ENCODE measurements at places on chromosomes 4 and X.
A peak's percentile ranks its signal among the peaks of the same experiment; 100 is the strongest.

DNA sequence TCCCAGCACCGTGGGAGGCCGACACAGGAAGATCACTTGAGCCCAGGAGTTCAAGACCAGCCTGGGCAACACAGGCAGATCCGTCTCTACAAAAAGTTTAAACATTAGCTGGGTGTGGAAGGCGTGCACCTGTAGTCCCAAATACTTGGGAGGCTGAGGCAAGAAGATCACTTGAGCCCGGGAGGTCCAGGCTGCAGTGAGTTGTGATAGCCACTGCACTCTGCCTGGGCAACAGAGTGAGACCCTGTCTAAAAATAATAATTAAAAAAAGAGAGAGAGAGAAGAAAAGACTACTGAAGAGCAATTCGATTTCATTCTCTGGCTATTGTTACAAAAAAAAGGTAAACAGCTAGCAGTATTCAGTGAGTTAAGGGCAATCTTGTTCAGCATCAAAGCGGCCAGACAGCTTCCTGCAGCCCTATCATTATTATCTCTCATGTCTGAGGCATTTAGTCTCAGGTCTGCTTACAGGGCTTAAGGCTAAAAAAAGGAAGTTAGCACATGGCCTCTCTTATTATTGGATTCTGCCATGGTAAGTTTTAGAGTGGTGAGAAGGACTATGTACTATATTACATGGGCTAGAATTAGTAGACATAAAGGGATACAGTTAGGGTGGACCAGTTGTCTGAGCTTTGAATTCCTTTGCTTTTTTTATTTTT is 37.9 kb downstream of the ARHGEF6 start:
- no peak for DNase-seq

GRCh38 chr4:52157641-52158316 is 106.7 kb downstream of the SPATA18 start:
- no peak for DNase-seq

GRCh38 chr4:26766141-26766540 is 94.5 kb upstream of the STIM2 start:
- no peak for DNase-seq

DNA sequence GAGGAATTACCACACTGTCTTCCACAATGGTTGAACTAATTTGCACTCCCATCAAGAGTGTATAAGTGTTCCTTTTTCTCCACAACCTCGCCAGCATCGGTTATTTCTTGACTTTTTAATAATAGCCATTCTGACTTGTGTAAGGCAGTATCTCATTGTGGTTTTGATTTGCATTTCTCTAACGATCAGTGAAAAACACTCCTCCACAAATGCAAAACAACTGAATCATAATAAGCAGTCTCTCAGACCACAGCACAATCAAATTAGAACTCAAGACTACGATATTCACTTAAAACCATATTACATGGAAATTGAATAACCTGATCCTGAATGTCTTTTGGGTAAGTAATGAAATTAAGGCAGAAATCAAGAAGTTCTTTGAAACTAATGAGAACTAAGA is 371.7 kb downstream of the CXXC4 start:
- DNase-seq, result no peak

- no peak for DNase-seq
These were observed 18.9 kb downstream of the ADD1 start for GRCh38 chr4:2862528-2862927.

DNA sequence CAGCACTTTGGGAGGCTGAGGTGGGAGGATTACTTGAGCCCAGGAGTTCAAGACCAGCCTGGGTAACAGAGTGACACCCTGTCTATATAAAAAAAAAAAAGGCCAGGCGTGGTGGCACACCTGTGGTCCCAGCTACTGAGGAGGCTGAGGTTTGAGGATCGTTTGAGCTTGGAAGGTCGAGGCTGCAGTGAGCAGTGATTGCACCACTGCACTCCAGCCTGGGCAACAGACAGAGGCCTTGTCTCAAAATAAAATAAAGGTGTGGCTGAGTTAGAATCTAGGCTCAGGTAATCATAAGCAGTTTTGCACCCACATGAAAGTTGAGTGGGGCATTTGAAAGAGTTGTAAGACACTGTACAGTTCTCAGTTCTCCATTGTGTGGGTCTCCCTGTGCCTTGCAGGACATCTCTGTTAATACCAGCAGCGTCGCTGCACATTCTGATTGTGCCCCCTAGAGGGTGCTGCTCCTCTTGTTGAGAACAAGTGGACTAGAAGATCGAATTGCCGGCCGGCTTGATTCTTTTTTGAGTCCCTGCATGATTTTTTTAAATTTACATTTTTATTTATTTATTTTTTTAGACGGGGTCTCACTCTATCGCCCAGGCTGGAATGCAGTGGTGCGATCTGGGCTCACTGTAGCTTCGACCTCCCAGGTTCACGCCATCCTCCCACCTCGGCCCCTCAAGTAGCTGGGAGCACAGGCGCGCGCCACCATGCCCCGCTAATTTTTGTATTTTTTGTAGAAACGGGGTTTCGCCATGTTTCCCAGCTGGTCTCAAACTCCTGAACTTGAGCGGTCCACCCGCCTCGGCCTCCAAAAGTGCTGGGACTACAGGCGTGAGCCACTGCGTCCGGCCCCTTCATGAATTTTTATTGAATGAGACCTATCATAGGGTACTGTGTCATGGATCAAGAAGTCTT is 73.6 kb upstream of the RBMX start:
- DNase-seq, result peak; percentile 24

- no peak for DNase-seq
These were observed 59.3 kb downstream of the ELOVL6 start for GRCh38 chr4:110139111-110139510.

DNA sequence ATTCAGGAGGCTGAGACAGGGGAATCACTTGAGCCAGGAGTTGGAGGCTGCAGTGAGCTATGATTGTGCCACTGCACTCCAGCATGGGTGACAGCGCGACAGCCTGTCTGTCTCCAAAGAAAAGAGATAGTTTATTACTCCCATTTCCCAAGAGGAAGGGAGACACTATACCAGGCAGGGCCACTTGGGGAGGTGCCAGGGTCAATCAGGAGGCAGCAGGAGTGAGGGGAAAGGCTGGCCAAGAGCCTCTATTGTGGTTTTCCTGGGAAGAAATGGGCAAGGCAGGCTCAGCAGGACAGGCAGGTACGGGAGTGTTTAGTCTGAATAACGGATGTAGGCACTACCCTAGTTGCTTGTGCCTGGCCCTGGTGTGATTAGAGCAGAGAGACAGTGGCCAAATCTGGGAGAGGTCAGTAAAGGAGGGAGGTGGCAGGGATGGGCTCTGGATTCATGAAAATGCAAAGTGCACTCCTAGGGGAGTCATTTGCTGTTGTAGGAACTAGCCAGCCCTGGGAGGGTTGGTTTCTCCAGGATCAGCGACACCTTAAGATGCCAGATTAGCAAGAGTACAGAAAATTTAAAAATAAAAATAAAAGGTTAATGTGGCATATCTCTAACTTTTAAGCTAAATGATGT is 20.2 kb upstream of the CDKN2AIP start:
- DNase-seq, result no peak

GRCh38 chrX:15129412-15129811 is 140.5 kb downstream of the ASB9 start:
- no peak for DNase-seq

DNA sequence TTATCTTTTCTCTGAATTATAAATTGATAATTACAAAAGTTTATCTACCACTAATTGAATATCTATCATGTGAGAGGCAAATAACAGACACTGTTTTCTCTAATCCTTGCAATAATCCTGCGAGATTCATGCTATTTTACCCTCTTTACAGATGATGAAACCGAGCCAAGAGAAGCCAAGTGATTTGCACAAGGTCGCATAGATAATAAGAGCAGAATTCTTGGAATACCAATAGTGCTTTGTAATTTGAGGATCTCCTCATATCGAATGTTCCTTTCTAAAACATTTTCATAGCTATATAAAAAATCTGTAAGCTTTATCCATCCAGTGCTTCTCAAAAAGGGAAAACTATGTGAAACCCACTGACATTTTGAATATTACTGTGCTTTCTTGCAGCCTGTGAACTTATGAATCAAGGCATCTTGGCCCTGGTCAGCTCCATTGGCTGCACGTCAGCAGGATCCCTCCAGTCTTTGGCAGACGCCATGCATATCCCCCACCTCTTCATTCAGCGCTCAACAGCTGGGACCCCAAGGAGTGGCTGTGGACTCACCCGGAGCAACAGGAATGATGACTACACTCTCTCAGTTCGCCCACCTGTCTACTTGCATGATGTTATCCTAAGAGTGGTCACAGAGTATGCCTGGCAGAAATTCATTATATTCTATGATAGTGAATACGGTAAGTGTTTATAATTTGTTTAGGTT is 743.8 kb upstream of the ATOH1 start:
- DNase-seq, result no peak

DNA sequence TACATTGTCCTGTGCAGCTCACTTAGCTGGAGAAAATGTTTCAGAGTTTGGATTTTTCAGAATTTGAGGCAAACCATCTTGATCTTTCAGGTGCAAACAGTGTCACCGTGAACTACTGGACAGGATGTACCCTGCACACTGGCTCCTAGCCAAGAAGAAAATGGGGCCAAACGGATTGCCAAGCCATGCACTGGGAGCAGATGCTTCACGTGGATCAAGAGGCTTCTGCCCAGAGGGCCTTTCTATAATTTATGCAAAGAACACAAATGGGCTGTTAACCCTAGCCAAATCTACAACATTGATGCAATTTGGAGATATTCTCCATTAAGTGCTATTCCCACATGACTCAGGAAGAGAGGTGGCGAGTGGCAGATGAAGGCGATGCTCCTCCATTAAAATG is 46.9 kb upstream of the ATP8A1 start:
- DNase-seq, result no peak

DNA sequence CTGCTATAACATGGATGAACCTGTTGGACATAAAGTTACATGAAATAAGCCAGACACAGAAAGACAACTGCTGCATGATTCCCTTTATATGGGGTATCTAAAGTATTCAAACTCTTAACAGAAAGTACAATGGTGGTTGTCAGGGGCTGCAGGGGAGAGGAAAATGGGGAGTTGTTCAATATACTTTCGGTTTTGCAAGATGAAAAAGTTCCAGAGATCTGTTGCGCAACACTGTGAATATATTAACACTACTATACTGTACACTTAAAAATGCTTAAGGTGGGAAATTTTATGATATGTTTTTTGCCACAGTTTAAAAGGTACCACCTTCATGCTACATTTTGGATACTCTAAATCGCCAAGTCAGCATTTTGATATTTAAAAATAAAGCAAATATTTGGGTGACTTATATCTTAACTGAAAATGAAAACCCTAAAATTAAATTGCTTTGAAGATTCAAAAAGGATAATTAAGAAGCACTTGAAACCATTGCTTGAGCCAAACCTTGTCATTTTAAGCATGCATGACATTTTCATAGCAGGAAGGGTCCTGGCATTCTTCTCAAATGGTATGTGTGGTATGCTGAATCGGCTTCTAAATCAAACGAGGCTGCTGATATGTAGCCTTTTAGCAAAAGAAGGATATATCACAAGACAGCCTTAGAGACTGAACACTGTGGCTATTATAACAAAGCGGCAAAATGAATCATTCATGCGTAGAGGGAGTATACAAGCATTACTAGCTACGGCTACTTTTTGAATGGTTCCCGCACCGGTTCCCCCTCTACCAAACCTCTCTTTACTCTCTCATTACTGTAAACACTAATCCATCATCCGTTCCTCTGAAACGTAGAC is 607.1 kb upstream of the DIPK2B start:
- DNase-seq, result no peak

GRCh38 chr4:80454556-80454955 is 119.0 kb downstream of the CFAP299 start:
- DNase-seq, result no peak

GRCh38 chr4:37648084-37648817 is 37.9 kb downstream of the RELL1 start:
- no peak for DNase-seq

- DNase-seq, result no peak
These were observed 338.8 kb downstream of the BCOR start for GRCh38 chrX:39758791-39759525.

- no peak for DNase-seq
These were observed 3.0 kb downstream of the RBPJ start for GRCh38 chr4:26323821-26324220.

GRCh38 chr4:78613522-78614321 is 62.2 kb downstream of the ANXA3 start:
- peak; percentile 38 for DNase-seq

DNA sequence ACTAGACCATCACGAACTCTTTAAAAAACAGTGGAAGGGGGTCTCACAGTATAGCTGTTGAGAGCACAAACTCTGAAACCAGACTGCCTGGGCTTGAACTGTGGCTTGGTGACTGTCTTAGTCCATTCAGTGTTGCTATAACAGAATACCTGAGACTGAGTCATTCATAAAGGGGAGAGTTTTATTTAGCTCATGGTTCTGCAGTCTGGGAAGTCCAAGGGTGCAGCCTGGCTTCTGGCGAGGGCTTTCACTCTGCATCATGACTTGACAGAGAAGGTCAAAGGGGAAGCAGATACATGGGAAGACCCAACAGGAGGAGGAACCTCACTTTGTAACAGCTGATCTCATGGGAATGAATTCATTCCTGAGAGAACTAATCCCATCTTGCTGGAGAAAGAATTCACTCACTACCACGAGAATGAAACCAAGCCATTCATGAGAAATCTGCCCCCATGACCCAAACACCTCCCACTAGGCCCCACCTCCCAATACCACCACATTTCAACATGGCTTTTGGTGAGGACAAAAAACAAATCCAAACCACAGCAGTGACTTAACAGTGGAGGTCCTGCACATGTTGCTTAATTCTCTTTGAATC is 116.7 kb upstream of the STOX2 start:
- DNase-seq, result no peak

DNA sequence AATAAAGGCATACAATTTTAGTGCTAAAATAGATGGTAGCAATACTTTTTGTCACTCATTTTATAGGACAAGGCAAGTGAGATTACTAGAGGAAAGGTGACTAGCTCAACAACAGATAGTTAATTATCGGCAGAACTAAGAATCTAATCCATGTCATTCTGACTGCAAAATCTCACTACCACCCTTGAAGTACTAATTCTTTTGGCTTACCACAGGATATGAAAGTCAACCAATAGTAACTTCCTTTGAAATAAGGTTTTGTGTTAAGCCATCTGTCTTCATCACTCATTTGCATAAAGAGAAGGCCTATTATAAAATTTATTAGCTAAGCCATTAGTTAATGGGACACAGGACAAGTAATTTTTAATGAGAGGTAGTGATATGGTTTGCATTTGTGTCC is 25.3 kb upstream of the ZMAT1 start:
- no peak for DNase-seq

DNA sequence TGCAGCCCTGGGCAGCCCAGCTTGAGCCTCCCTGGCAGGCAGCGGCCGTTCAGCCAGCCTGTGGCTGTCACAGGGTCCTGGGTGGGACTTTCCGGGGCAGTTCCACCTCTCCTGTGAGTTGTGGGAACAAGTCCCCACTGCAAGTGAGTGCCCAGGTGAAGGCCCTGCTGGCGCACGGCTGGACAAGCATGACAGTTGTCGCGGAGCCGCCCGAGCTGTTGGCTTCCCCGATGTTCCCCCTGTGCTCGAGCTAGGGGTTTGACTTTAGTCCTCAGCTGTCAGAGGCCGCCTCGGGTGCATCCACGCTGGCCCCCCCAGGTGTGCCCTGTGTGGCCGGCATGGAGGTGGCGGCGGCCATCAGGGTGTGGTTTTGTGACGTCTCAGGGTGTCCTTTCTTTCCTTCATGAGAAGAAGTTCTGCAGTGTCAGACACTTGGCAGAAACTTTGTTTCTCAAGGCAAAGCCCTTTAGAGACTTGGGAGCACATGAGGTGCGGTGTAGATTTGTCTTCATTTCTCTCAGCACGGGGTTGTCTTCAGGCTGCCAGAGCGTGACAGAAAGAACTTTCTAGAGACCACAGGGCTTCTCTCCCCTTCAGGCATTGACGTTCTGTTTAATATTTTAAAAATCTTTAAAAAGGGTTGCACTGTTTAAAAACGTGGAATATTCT is 69.4 kb upstream of the HGFAC start:
- DNase-seq, result no peak

GRCh38 chrX:31057691-31058090 is 14.2 kb downstream of the FTHL17 start:
- no peak for DNase-seq
